GM12892 (cell line): ENCODE measurements at places on chromosomes 5 and 9.
A peak's percentile ranks its signal among the peaks of the same experiment; 100 is the strongest.

GRCh38 chr9:33227008-33227398 is 13.0 kb upstream of the SPINK4 start:
- DNase-seq, result no peak

DNA sequence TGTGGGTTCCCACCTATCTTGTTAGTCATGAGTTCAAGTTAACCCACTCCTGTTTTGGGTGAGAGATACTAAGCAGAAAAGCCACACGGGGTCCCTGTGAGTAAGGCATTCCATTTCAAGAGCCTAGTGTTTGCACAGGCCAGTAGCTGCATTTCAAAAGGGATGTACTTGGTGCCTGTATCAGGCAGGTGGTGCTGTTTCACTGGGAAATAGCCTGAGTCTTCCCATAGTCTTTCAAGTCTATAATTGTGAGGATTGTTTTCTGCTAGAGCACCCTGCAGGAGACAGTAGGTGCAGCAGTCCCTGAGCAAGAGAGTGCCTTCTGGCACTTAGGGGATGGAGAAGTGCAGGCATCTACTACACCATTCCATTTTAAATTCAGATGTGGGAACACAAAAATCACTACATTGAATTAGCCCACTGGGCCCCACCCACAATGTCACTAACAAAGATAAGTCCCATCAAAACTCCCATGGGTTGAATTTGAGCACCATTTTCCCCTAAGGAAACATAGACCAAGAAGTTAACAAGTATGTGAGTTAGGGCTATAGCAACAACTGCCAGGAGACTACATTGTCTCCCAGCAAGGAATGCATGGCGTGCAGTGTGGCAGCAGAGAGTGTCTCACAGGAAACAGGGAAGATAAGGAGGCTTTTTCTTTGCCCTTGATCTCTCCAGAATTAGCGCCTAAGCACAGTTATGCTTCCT is 263.2 kb downstream of the COX7C start:
- DNase-seq, result no peak

- DNase-seq, result no peak
These were observed 80.3 kb upstream of the RPS23 start for GRCh38 chr5:82358457-82358856.

DNA sequence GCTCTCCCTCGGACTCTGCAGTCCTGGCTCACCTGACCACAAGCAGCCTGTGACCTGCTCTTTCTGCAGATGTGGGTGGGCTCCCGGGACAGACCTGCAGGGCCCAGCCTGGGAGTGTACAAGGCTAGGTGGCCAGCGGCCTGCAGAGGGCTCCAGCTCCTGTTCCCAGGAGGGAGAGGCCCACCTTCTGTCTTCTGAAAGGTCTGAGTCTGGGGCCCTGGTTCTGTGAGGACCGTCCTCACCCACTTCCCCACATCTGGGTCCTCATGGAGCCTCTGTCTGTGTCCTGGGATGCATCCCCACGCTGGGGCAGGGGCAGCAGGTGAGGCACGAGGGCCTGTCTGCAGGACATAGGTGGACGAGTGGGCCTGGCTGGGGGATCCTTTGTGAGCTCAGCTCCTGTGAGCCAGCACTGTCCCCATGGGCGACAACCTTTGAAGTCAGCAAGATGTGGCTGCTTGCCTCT is 43.7 kb downstream of the PHF2 start:
- DNase-seq, result no peak

- DNase-seq, result no peak
These were observed 163.9 kb downstream of the CEMIP2 start for GRCh38 chr9:71604197-71605063.

- DNase-seq, result no peak
These were observed 10.1 kb downstream of the MYMK start for GRCh38 chr9:133514460-133515239.

- DNase-seq, result no peak
These were observed 50.5 kb downstream of the EHMT1 start for GRCh38 chr9:137669261-137669672.

DNA sequence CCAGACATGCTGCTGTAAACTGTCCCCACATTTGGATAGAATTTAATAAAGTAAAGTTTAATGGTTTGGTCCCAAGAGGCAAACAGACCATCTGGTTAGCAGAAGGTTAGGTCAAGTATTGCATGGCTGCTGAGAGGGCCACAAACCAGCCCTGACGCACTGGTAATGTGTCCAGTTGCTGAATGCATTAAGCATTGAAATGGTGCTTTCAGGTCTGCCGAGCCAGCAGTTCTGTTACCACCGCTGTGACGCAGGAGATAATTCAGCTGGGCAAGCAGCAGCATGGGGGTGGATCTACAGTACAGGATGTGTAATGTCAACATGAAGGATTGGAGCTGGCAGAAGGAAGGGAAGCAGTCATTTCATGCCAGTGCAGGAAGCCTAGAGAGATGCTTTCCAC is 16.0 kb downstream of the ZNF462 start:
- no peak for DNase-seq

GRCh38 chr5:177604656-177605055 is 4.7 kb downstream of the B4GALT7 start:
- DNase-seq, result no peak

DNA sequence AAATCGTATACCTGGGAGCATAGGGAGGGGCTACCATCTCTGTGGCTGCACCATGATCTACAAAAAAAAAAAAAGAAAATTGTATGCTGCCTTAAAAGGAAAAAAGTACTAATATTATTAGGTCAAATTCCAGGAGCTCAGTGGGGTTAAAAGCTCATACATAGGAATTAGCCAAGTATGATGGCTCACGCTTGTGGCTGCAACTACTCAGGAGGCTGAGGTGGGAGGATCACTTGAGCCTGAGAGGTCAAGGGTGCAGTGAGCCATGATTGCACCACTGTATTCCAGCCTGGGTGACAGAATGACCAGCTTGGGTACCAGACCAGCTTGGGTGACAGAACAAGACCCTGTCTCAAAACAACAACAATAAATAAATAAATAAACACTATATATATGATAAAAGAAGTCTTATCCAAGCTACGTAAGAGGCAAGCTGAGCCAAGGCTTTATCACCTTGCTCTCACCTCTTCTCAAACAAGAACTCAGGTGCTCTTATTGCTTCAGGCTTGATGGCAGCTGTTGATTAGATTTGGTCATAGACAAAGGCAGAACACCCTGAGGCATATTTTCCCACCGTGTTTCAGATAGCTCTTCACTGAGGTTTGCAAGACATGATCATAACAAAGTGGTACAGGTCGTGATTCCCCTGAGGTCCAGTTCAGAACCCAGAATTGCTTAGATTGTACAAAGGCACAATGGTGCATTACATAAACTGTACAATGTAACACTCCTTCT is 3.3 kb upstream of the FBXW11 start:
- DNase-seq, result no peak

GRCh38 chr5:157519579-157520253 is 55.9 kb downstream of the ADAM19 start:
- DNase-seq, result no peak

DNA sequence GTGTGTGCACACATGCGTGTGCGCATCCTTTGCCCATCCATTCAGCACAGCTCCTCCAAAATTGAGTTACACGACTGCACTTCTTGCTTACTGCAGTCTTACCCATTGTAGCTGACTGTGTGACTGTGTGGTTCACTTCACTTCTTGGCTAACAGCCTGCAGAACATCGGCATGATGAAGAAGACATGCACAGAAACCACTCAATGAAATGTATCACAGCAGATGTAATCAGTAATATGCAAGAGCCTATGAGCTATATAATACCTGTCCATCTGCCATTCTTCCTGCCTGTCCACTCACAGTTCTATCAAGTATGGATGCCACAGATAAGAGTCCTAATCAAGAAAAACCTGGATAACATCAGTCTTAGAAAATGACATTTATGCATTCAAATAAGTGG is 83.9 kb downstream of the TRPM3 start:
- DNase-seq, result no peak

DNA sequence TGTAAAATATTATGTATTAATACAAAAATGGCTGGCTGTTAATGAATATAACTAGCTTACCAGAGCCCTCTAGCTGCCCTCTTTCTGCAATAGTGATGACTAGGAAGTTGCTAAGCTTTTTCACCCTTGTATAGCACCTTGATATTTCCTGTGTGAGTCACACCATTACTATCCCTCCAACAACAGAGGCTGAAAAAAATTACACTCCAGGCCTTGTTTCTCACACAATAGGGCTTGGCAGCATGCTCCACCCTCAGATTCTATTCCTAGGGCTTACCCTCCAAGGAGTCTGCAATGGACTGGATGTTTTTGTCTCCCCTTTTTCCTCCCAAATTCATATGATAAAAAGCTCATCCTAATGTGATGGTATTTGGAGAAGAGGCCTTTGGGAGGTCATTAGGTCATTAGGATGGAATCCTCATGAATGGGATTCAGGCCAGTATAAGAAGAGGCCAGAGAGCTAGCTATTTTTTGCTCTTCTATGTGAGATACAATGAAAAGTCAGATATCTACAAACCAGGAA is 184.6 kb upstream of the MAP1B start:
- DNase-seq, result no peak

- no peak for DNase-seq
These were observed 465.4 kb downstream of the RASEF start for GRCh38 chr9:82597241-82598203.

DNA sequence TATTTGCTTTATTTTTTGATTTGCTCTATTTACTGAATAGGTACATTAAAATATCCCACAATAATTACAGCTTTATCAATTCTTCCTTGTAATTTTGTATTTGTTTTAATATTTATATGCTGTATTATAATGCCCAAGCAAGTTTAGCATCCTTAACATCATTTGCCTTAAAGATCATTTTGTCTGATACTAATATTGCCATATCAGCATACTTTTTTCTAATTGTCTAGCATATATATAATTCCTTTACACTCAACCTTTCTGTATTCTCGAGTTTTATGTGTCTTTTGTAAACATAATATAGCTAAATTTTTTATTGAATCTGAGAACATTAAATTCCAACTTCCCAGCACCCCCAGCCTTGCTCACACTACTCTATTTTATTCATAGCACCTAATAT is 64.7 kb downstream of the P4HA2 start:
- DNase-seq, result no peak

DNA sequence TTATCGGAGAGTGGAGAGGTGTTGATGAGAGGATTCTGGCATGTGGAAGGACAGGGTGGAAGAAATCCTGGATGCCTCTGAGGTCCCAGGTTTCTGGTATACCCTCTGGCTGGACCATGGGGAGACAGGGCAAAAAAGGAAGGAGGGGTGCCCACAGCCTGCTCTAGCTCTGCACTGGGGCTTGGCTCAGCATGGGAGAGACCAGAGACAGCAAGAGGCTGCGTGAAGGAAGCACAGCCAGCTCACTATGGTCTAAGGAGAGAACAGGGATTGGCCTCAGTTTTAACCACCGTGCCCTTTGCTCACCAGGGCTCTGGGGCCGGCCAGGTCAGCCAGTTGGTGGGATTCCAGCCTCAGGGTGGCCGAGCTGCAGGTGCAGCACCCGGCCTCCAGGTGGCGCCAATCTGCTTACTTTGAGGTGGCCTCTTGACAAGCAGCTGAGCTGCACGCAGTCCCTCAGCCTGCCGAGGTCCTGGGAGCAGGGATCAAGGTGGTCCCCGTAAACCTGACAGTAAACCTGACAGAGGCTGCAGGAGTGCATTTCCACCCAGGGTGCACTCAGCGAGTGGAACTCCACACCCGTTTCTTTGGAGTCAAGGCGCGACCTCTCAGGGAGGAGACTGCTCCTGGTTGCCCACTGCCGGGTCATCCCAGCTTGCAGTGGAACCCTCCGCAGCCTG is 25.0 kb upstream of the SPTLC1 start:
- DNase-seq, result peak; percentile 69

DNA sequence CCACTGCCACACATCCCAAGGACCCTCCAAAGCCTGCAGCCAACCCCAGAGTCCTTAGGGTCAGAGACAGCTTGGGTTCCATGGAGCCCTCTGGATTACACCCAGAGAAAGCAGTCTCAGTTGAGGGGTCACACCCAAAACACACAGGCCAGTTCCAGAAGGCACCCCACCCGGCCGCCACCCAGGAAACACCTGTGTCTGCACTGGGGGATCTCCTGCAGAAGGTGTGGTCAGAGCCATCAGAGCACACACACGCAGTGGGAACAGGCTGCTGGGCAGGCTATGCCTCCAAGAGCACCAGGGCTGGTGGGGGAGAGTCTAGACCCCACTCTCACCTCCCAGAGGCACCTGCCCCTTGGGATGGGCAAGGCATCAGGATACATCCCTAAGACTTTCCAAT is 27.3 kb downstream of the NIPAL4 start:
- peak; percentile 65 for DNase-seq

GRCh38 chr9:35756275-35757225 is 2.5 kb upstream of the MSMP start:
- peak; percentile 60 for DNase-seq

GRCh38 chr9:113590991-113591898 is 127.7 kb downstream of the RGS3 start:
- DNase-seq, result peak; percentile 74

GRCh38 chr5:58022055-58022454 is 437.8 kb downstream of the PLK2 start:
- no peak for DNase-seq

- no peak for DNase-seq
These were observed 45.2 kb upstream of the SHOC1 start for GRCh38 chr9:111839987-111840386.

GRCh38 chr9:96025995-96026602 is 150.6 kb downstream of the ERCC6L2 start:
- peak; percentile 39 for DNase-seq

DNA sequence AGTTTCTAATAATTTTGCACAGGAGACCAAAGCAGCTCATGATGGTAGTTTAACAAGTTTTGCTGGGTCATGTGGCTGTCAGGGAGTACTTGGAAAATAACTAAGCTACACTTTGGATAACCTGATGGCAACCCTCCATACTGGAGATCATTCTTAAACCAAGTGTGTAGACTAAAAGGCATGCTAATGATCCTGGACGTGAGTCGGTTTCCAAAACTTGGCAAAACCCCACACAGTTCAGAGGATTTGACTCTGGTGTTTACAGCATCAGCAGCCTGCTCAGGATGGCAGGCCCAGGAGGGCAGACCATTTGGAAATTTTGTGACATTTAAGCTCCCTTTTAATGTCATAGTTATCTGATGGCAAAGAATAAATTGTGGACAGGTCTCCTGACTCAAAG is 196.5 kb upstream of the EFNA5 start:
- DNase-seq, result no peak

GRCh38 chr9:101029315-101030085 is 973 bp downstream of the PLPPR1 start:
- no peak for DNase-seq

DNA sequence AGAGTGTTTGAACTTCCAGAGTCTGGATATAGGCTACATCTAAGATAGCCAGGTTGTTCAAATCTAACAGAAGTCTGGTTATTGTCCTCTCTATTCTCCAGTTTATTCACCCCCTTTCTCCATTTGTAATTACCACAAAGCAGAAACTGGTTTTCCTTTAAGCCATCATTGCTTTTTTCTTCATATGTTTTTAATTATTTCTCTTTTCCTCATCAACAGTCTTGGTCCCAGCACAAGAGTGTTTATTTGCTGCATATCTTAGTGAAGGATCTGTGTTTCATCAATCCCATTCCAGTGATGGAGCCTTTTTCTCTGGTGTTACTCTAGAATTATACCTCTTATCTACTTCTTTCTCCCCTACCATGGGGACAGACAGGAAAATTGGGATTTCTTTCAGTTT is 142.2 kb downstream of the CAMK4 start:
- no peak for DNase-seq
